ENCODE measurements at places on chromosomes 1 and 21.

DNA sequence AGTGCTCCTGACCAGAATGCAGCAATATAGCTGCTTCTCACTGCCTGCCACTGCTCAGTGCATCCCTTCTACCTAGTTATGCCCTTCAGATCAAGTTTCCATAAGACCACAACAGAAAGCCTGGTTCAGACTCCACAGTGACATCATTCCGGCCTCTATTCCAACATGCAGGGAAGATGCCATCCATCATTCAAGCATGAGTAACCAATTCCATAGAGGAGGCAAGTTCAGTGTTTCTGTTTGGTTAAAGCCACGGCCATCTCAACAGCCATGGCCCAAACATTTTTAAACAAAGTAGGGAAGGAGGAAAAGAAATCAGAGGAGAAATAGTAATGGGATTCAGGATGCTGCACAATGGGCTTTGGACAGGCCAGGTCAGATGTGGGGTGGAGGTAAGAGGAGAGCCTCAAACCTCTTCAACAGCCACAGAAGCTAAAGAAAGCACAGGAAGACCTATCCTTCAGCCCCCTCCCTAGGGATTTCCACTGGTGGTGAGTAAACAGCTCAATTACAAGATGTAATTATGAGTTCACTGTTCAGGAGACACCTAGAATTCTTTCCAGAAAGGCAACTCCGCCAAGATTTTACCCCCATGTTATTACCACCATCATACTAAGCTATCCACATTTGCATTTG lies 484.9 kb downstream of the SETD4 start:
- DNase-seq: peak; percentile 65

DNA sequence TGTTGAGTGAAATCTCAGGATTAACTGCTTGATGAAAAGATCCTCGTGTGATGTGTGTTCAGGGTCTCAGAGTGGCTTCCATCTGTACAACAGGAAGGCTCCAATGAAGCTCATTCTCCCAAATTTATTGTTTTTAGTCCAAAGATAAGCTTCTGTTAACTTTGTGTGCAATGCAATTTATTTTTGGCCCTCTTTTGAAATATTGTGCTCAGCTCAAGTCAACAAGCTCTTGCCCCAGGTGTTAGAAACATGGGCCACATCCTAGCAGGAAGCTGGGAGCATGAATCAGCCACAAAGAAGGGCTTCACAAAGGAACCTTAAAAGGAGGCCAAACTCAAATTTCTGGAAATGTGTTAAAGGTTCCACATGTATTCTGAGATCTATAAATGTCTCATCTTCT lies 135.7 kb downstream of the PCP4 start:
- DNase-seq: no peak

DNA sequence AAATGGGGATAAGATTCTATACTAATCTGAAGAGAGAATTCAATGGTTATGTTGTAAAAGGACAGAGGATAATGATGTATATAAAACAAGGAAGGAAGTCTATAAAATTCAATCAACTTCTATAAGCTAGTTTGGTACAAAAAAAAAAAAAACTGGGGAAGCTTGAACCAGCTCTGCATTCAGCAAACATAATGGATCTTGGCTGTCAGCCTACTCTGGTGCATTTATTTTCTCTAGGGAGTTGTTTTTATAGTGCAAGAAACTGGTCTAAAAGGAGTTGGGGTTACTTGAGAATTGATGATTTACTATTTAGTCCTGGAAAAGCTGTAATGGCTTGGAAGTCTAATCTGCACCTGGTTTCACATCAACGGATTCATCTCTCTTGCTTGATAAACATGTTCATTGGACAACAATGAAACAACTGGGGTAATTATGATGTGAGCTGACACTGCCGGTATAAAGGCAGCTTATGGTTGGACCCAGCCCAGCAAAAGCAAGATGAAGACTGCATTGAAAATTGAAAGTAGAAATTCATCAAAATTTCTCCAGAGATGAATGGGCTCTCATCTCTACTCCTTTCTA lies 199.4 kb upstream of the NRIP1 start:
- DNase-seq: no peak

DNA sequence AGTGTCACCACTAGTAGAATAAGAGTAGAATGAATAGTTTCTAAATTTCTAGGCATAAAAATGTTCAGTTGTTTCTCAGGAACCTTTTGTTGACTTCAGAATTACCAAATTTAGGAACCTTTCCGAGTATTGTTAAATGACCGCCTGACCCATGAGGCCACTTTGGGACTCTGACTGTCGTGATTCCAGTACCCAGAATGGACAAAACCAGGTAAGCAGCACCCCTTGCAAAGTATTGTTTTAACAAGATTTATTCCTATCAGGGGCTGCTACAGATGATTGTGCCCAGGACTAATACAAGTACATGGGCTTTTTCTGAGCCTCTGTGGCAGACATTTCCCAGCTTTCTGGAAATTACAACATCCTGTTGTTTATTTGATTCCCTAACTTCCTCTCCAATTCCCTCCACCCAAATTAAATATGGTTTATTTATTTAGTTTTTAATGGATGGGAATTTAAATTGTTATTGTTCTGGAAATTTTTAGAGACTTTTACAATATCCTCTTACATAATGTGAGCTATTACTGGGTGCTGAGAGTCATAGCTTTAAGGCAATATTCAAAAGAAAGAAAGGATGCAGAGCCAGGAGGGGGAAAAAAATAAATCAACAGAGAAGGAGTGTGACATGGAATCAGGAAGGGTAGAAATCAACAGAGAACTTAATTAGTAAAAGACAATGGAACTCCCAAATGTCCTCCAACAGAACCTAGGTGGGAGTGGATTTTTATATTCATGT lies 37.4 kb upstream of the NTPCR start:
- no peak for DNase-seq

GRCh38 chr1:204357551-204358490 lies 1.9 kb downstream of the PLEKHA6 start:
- DNase-seq: no peak

DNA sequence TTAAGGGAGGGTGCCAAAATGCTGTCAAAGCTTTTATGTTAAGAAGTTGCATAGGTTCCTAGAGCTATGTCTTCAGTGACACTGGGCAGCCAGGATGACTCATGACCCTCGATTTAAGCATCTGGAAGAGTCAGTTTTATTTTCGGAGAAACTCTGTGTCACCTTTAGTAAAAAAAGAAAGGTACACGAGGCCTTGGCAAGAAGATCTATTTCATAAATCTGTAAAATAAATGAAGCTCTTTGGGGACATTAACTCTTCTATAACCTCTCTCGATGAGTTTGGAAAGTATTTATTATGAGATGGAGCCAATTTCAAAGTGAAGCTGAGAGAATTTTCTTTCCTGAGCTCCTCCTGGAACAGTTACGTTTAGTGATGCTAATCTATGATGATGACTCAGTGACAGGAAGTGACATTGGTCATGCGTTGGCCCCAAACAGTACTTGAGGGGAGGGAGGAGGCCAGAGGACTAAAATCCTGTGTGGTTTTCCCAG lies 156.5 kb downstream of the HLX start:
- peak; percentile 26 for DNase-seq

DNA sequence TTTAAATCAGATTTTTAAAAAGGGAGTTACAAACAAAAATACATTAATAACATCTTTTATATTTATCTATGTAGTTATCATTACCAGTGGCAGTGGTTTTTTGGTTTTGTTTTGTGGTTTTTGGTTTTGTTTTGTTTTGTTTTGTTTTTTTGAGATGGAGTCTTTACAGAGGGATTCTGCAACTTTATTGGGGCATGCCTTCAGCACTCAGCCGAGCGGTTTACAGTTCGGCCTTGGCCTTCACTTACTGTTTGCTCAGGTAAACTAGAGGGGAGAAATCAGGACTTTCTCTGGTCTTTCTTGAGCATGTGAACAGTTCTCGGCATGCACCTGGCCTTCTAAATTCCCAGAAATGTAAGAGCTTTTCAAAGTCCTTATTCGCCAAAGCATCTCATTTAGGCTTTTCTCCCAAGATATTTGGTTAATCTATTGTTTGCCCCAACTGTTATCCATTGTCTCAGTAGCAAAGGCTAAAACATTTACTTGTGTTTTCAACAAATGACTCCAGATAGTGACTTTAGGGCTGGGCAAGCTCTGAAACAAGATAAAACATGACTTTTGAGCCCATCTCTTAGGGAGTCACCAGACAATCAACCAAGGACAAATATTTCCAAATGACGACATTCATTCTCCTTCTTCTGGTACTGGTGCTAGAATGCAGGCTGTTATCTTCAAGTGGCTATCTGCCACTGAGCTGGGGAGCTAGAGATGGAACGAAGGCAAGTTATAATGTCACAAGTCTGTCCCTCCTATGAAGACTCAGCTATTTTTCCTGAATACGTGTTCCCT lies 48.4 kb upstream of the ADORA3 start:
- DNase-seq: no peak

- DNase-seq: no peak
Measured at GRCh38 chr1:231799363-231799986, 172.9 kb downstream of the DISC1 start.

GRCh38 chr1:232179896-232180778 lies 449.8 kb downstream of the SIPA1L2 start:
- DNase-seq: no peak

GRCh38 chr1:68202239-68202832 lies 30.0 kb downstream of the WLS start:
- peak; percentile 48 for DNase-seq
